ENCODE measurements at places on chromosomes 6 and 20.
A peak's percentile ranks its signal among the peaks of the same experiment; 100 is the strongest.

GRCh38 chr6:156777577-156778453 is 637 bp downstream of the ARID1B start:
- DNase-seq = peak; percentile 66

DNA sequence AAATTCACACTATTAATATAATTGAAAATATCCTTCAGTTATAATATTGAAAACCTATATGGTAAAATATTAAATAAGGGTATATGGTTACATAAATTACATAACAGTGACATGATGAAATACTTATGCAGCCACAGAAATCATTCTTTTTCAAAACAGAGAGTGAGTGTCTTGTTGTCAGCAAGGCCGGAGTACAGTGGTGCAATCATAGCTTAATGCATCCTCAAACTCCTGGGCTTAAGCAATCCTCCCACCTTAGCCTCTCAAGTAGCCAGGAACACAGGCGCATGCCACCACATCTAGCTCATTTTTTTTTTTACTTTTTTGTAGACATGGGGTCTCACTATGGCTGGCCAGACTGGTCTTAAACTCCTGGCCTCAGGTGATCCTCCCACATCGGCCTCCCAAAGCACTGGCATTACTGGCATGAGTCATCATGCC is 40.4 kb downstream of the FAM8A1 start:
- DNase-seq = peak; percentile 15

- DNase-seq = no peak
These were observed 8.9 kb downstream of the PNISR start for GRCh38 chr6:99416226-99416625.

- DNase-seq = peak; percentile 22
These were observed 670.6 kb downstream of the CD109 start for GRCh38 chr6:74366634-74367033.

DNA sequence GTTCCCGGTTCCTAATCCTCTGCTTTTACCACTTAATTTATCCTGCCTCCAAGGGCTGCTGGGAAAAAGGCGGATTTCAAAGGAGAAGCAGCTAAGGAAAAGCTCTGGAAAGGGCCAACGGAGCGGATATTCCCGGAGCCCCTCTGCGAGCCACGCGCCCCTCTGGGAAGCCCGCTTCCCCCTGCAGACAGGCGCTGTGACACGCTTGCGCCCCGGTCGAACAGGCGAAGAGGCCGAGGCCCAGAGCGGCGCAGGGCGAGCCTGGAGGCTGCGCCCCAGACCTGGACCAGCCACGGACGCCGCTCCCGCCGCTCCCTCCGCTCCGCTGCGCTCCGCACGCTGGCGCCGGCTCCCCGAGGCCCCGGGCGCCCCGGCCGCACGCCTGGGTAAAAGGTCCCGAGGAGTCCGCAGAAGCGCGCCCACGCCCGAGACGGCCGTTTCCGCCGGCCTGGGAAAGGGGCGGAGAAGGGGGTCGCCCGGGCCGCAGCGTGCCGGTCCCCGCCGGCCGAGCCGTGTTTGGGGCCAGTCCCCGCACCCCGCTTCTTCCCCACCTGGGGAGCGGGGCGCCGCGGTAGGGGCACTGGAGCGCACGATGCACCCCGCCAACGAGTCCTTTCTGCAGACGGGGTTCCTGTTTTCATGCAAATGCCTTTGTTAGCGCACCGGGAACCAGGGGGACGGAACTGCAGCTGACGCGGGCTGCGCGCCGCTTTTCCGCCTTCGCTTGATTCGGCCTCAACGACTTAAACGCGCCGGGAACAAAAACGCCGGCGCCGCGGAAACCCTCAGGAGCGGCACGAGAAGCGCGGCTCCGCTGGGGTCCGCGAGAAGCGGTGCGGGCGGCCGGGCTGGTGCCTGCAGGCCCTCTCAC is 91.9 kb upstream of the SIRPA start:
- DNase-seq = peak; percentile 59
